Gastroesophageal sphincter (tissue), 4 donors: ENCODE measurements at places on chromosomes 12 and 14. TPM values are rescaled to one million over a fixed set of nuclear protein-coding genes. Genes with fewer than 3 reads are reported as not detected.

TC2N gene
- 35.4 TPM for total RNA-seq

SIX4 gene
- total RNA-seq, result 2.0 TPM

NELL2 gene
- total RNA-seq, result not detected

BEGAIN gene
- total RNA-seq, result 4.3 TPM

SPIC gene
- not detected for total RNA-seq
